ENCODE measurements at places on chromosomes 16 and 17.

- no peak overlapping the region for H3K4me3 ChIP-seq
- no peak overlapping the region for H3K27ac ChIP-seq
- peaks cover 3% of the 10 kb centered on the region for H3K4me1 ChIP-seq
- H3K27me3 ChIP-seq: peaks cover 6% of the 10 kb centered on the region
Measured at GRCh38 chr17:81011951-81012350, 20.3 kb downstream of the CHMP6 start.

DNA sequence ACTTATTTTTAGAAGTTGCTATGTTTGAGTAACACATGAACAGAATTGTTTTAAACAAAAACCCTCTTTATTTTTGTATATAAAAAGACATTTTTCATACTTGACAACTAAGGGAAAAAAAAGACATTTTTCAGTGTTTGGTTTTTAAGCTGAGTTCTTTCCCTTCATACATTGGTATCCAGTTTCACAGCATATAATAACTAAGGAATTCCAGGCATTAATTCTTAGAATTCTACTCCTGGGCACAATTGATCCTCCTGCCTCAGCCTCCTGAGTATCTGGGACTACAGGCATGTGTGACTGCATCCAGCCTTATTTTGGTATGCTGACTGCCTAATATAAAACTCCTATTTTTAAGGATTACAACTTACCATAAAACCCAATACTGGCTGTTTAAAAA, 8.4 kb downstream of the FBXO47 start:
- no peaks in the 10 kb centered on the region for H3K36me3 ChIP-seq
- H3K4me3 ChIP-seq: no peak overlapping the region

DNA sequence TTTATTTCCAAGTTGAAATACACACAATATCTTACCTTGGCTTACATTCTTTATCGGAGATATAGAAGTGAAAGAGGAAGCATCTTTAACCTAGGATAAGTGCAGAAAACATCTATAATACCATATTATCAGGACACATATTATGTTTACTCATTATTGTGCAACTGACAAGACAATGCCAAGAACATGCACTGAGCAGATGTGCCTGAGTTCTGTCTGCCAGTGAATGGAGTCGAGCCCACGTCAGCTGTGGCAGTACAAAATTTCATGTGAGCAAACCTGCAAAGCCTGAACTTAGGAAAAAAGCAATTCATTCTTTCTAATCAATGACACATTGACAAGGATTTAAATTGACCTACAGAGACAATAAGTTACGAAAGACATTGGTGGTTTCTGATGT, 154.4 kb downstream of the AXIN2 start:
- H3K36me3 ChIP-seq: no peaks in the 10 kb centered on the region
- no peaks in the 10 kb centered on the region for H3K4me1 ChIP-seq
- no peak for DNase-seq
- H3K27me3 ChIP-seq: peaks cover 9% of the 10 kb centered on the region
- no peak overlapping the region for H3K4me3 ChIP-seq

DNA sequence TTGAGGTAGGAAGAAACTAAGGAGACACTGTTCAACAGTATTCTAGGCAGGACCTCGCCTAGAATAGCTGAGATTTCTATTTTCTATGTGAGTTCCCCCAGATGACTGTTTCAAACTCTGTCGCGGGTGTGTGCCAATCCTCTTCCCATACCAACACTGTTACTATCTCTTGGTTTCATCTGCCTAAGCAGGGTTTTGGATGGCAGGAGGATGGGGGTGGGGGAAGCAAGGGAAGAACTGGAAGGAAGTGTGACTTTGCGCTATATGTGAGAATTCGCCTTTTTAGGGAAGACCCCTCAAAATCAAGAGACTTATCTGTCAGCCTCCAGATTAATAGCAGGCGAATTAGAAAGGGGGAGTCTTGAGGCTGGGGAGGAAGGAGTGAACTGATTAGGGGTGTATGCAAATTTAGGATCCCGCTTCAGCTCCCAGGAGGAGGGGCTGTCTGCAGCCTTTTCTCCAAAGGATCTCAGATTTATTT, 521 bp upstream of the G6PC3 start:
- peak; percentile 17 for DNase-seq
- H3K4me1 ChIP-seq: peaks cover 50% of the 10 kb centered on the region
- H3K4me3 ChIP-seq: peak overlapping the region; percentile 97
- H3K36me3 ChIP-seq: peaks cover 8% of the 10 kb centered on the region

DNA sequence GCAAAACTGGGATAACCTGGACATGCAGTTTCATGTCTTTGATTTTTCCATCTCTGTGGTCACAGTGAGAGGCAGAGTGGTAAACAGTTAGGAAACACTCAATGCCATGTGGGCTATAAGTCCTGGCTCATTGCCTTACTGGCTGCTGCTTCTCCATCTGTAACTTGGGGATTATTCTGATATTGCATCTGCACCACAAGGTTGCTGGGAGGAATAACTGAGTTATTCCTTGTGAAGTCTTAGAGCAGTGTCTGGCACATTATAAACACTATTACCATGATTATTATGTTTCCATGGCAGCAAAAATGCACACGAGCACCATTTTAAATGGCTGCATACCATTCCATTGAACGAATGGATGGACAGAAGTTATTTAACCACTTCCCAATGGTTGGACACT, 111.7 kb upstream of the CDH5 start:
- no peaks in the 10 kb centered on the region for H3K4me1 ChIP-seq
- H3K27me3 ChIP-seq: no peaks in the 10 kb centered on the region
- H3K36me3 ChIP-seq: no peaks in the 10 kb centered on the region
- DNase-seq: no peak
- no peak overlapping the region for H3K4me3 ChIP-seq

DNA sequence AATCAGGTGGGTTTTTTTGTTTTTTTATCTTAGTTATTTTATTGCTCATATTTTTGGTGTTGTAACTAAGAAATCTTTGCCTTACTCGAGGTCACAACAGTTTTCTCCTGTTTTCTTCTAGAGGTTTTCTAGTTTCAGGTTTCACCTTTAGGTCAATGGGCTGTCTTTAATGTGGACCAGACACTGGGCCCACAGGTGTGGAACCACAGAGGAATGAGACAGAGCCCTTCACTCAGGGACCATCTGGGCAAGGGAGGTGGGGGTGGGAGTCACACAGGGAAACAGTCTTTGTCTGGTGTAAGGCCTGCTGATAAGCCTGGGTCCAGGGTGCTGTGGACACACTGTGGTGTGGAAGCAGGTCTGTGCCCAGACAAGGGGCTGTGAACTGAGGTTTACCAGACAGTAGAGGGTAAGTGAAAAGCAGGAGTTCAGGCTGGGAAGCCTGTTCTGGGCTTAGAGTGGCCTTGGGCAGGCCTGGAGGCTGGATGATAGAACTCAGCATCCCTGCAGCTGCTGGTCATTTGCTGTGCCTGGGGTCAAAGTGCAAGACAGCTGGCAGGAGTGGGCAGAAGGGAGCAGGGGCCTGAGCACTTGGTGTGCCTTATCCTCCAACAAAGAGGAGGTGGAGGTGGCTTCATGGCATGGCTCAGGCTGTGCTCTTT, 75.6 kb downstream of the SPECC1 start:
- no peak for DNase-seq
- no peaks in the 10 kb centered on the region for H3K27me3 ChIP-seq
- H3K36me3 ChIP-seq: no peaks in the 10 kb centered on the region
- H3K4me1 ChIP-seq: no peaks in the 10 kb centered on the region
- H3K4me3 ChIP-seq: no peak overlapping the region

GRCh38 chr16:61182391-61182790, 853.8 kb downstream of the CDH8 start:
- H3K36me3 ChIP-seq: no peaks in the 10 kb centered on the region
- H3K27me3 ChIP-seq: no peaks in the 10 kb centered on the region
- H3K4me3 ChIP-seq: no peak overlapping the region
- no peaks in the 10 kb centered on the region for H3K4me1 ChIP-seq
- no peak overlapping the region for H3K27ac ChIP-seq

All from activated naive CD8-positive, alpha-beta T cell treated with anti-CD3 and anti-CD28 coated beads, Interleukin-2, amount 50 U/mL, for 24 hours (primary cell).